ENCODE measurements at places on chromosomes 13 and 19.

DNA sequence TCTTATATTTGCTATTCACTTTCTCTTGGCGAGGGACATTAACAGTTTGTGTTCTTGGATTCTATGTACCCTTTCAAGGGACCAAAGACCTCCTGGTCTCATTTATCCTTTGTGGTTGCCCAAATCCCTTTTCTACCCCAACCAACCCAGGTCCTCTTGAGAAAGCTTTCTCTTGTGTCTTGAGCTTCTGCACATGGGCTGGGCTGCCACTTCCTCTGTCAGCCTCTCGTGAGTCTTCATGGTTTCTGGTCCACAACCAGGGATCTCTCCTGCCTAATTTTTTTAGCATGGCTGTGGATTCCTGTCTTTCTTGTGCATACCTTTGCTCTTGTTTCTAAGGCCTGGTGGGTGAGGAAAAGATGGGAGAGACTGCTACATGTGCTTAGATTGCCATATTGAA lies 14.9 kb downstream of the TIMM13 start:
- no peak for DNase-seq

DNA sequence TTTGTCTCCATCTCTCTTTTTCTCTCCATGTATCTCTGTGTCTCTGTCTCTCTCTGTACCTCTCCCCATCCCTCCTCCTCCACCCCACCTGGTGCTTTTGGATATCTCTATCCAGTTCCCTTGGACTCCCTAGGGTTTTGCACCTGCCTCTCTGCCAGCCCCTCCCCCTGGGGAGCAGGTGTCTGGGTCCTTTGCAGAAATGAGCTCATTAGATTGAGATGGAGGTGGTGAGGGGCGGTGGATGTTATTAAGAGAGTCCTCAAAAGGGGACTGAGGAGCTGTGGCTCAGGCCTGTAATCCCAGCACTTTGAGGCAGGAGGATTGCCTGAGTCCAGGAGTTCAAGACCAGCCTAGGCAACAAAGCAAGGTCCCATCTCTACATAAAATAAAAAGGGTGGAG lies 2.1 kb downstream of the KCNN4 start:
- DNase-seq, result no peak

GRCh38 chr13:57633141-57633949 lies 1.8 kb downstream of the PCDH17 start:
- DNase-seq, result no peak

GRCh38 chr19:31185261-31185660 lies 164.0 kb downstream of the TSHZ3 start:
- no peak for DNase-seq

DNA sequence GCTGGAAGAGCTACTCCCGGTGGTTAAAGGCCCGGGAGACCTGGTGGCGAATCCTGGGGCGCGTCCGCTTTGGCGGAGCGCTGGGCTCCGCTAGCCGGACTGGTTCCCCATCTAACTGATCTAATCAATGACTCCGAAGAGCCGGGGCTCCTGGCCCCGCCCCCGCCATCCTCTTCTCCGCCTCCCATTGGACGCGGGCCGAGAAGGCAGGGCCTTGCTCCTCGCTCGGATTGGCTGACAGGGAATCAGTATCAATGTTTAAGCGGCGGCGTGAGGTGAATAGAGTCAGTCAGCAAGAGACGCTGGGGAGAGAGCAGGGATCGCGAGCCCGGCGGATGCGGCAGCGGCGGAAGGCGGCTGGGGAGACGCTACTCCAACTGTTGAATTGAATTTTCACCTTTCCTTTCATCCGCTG lies 1.7 kb upstream of the PCDH17 start:
- peak; percentile 60 for DNase-seq

DNA sequence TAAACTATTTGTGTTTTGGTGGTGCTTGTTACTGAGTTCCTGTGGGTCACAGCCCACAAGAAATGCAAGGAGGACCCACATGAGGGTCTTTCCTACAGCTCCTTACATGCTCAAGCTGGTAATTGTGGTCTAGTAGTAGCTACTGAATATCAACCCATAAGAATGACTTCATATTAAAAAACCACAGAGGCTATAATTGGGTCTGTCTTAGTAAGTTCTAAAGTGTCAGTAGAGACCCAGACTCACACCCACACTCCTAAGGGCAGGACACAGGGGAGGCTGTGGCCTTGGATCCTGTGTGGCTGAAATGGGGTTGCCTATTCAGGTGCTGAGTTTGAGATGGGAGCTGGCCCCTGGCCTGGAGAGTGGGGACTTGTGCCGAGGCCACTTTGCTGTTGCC lies 19.6 kb downstream of the TFDP1 start:
- no peak for DNase-seq

DNA sequence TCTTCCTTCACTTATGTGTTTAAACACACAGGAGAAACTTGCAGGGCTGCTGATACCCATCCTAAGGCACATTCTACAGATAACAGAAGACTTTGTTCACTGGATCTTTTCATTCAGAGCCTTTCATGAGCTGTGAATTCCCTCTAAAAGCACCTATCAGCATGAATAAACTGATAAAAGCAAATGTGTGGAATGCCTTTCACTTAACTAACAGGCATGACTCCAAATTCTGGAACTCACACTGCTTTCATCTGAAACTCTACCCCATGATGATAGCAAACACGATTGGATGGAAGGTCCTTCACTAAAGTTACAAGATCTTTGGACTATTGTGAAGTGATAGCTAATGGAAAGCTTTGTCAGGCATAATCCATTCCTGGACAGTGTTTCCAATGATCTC lies 457.3 kb downstream of the EFNB2 start:
- no peak for DNase-seq

GRCh38 chr19:45553464-45553863 lies 31.1 kb downstream of the OPA3 start:
- DNase-seq, result no peak

GRCh38 chr13:109954441-109954840 lies 168.1 kb upstream of the IRS2 start:
- no peak for DNase-seq

- DNase-seq, result peak; percentile 81
These were observed 62.6 kb downstream of the IER2 start for GRCh38 chr19:13212759-13213330.

DNA sequence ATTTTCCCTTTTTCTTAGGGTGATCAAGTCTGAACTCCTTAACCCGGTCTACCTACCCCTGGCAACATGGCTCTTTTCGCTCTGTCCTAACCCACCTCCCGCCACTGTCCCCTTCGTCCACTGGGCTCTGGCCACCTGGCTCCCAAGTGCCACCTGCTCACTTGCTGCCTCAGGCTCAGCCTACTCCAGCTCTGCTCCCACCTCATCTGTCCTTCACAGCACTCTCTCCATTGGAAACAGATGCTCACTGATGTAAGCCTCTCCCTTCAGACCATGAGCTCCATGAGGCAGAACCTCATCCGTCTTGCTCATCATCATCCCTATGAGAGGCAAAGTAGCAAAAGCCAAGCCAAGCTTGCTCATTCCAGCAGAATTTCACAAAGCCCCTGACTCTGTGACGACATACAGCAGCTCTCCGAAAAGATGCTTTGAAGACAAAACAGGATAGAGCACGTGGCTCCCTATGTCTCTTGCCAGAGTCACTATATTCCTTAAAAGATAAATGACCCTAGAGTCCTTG lies 35.3 kb upstream of the AMER2 start:
- no peak for DNase-seq

GRCh38 chr13:47111499-47111898 lies 214.6 kb upstream of the HTR2A start:
- no peak for DNase-seq

- DNase-seq, result no peak
These were observed 263.7 kb downstream of the KCTD12 start for GRCh38 chr13:76622315-76623040.

All from stimulated activated CD4-positive, alpha-beta T cell treated with anti-CD3 and anti-CD28 coated beads, Interleukin-1b, Interleukin-23, amount 100 ng/mL, for 48 hours (primary cell).